ENCODE measurements at places on chromosomes 5 and 9.

GRCh38 chr5:40628407-40628806 is 51.3 kb upstream of the PTGER4 start:
- DNase-seq, result no peak

- DNase-seq, result no peak
Measured at GRCh38 chr5:115372146-115372545, 75.7 kb upstream of the CCDC112 start.

GRCh38 chr5:55544341-55544740 is 9.6 kb upstream of the PLPP1 start:
- no peak for DNase-seq

DNA sequence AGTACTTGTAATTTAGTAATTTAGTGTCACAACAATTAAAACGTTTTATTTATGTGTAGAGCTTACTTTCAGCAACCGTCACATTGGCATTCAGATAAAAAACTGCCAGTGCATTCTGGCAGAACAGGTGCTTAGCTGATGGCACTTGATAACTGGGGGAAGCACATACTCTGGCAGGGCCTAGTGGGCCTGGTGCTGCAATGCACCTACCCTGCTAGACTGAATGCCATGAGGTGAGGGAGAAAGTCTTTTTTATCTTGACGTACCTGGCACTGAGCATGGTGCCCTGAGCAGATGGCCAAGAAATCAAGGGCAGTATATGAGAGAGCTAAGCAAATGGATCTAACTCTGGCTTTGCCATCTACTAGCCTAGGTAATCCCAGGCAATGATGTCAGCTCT is 280.6 kb upstream of the EFNA5 start:
- no peak for DNase-seq

- no peak for DNase-seq
Measured at GRCh38 chr5:77824981-77825380, 48.8 kb upstream of the TBCA start.

- no peak for DNase-seq
Measured at GRCh38 chr5:103433211-103433610, 129.4 kb downstream of the NUDT12 start.

DNA sequence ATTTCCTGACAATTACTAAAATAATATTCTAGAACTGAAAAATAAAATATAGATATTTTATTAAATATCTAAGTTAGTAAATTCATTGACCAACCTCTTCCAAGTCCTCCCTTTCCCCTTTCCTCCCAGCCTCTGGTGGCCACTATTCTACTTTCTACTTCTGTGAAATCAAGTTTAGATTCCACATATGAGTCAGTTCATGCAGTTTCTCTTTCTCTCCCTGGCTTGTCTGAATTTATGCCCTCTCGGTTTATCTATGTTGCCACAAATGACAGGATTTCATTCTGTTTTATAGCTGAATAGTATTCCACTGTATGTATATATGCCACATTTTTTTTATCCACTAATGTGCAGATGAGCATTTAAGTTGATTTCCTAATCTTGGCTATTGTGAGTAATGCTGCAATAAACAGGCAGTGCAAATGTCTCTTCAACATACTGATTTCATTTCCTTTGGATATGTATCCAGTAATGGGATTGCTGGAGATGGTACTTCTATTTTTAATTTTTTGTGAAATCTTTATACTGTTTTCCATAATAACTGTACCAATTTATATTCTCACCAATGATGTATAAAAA is 52.3 kb downstream of the WDR36 start:
- DNase-seq, result no peak

DNA sequence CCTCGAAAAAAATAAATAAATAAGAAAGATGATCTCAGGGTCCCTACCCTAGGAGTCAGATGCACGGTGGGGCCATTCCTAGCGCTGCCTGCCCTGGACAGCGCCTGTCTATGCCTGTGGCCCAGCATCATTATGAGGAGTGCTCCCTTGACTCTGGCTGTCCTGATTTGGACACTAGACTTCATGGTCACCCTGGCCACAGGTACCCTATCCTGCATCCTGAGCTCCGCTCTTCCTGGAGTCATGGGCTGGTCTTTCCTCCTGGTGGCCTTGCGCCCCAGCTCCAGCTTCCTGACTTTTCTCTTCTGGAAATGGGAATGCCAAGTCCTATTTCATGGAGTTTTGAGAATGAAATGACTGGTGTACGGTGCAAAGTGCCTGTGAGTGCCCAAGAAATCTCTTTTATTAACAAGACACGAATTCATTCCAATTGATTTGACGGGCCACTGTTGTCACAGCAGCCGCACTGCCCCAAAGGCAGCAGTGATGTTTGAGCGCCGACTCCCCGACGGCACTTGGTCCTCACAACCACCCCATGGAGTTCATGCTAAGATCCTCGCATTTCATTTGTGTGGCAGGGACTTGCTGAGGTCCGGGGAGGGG is 564 bp upstream of the AIF1L start:
- DNase-seq, result no peak

GRCh38 chr5:171801839-171802238 is 16.2 kb downstream of the SMIM23 start:
- DNase-seq, result no peak

DNA sequence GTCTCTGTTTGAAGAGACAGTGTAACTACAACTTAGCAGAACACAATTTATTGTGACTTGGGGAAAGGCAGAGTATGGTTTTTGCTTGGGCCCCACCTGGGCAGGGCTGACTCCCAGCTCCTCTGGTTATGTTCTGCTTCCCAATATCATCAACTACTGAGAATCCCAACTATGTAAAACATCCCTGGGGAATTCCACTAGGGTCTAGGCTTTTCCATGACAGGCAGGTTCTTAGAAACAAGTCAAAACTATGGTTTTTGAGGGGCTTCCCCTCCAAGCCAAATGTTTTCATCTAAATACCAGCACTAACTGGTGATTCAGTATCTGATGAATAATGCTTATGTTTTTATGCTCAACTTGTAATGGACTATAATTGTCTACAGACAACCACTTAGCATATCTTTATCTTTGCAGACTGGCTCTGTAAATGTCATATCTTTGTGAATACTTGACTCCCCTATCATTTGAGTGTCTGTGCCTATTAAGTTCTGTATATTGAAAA is 409.5 kb downstream of the PDE4D start:
- DNase-seq, result no peak

DNA sequence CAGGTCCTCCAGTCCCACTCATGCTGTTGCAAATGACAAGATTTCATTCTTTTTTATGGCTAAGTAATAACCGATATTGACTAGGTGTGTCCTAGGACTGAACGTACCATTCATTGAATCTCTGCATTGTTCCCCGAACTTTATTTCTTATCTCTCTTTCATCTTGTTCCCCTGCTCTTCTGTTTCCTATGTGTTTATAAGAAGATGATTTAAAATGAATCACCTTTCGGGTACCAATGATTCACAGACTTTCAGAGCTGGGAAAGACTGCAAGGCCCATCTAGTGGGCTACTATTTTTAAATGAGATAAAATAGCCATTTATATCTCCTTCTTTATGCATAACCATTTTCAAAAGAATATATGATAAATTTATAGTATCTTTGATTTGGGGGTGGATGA is 133.0 kb downstream of the CDH18 start:
- no peak for DNase-seq

GRCh38 chr9:118529210-118529609 is 825.0 kb downstream of the TLR4 start:
- no peak for DNase-seq

- DNase-seq, result no peak
Measured at GRCh38 chr5:148206620-148207019, 3.8 kb downstream of the SPINK6 start.

DNA sequence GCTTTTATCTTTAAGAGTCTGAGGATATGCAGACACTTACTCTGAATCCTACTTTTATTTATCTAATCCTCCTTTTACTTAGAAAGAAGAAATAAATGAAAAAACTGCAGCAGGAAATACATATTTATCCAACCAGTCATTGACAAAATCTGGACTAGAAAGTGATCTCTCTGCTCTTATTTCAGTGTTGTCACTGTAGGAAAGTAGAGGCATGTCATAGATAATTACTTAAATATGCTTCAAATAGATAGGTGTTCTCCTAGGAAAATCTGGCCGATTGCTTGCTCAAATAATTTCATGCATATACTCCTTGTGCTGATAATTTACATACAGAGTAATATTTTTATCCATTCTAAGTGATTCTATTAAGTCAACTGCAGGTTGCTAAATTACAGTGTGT is 2001.9 kb upstream of the C9orf72 start:
- DNase-seq, result no peak

DNA sequence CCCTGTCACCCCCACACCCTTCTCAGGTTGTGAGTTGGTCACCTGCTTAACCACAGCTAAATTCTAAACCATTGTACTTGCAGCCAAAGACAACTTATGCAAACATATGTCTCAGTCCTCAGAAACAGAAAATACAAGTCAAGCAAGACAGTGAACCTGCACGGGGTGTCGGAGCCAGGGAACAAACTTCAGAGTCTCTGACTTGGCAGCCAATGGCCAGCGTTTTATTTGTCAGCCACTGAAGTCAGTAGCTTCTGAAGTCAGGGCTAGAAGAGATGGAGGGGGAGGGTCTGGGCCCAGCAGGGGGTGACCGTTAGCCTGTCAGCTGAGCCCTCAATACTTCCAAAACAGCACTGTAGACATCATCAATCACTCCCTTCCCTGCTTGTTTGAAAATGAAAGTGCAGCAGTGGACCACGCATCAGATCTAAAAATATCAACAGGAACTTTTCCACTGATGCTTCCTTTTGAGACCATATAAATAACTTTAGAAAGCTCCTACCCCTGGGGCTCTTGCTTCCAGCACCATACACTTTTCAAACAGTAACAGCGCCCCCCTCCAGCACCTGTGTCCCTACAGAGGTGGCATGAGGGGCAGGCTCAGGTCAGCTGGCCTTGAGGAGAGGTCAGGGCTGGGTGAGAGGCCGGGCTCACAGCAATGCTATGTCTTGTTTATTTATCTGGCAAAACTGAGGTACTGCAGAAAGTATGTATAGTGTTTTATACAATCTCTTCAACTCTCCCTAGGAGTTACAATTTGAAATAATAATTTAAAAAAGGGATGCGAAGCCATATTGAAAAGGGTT is 142.5 kb downstream of the ACER2 start:
- DNase-seq, result no peak

GRCh38 chr9:71521132-71521531 is 247.2 kb downstream of the CEMIP2 start:
- DNase-seq, result no peak

GRCh38 chr5:82045554-82046275 is 73.9 kb downstream of the ATG10 start:
- no peak for DNase-seq

DNA sequence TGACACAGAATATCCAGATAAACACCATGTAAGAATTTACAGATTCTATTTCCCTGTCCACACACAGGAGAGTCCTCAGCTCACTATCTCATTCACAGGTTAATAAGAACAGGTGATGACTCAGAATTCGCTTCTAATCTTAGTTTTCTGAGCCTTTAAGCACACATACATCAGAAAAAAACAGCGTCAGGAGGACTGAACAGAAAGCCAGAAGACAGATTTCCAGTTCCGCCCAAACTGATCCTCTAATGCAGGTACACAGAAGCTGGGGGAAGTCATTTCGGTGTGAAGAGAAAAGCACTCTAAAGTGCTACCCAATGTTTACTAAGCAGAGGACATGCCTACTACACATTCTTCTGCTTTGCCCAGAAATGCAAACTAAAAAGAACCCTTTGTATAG is 1.6 kb downstream of the CEMIP2 start:
- DNase-seq, result no peak

DNA sequence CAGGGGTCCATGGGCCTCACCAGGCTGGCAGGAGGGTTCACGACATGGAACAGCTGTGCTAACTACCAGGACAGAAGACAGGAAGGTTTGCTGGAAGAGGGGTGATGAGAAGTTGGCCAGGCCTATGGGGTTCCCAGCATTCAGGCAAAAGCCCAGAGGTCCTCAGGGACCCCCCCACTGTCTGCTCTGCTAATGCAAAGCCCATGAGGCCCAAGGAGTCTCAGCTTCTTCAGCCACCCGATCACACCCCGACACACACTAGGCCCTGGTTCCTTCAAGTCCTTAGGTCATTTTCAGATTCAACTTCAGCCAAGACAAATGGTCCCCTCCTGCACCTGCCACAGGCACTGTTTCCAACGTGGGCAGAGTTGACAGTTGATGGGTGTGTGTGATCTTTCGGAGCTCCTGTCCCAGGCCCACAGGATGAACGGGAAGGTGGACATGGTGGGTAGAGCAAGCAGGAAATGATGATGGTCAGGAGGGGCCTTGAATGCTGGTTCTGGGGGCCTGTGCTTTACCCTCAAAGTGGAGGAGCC is 20.4 kb downstream of the ADAMTS2 start:
- DNase-seq, result no peak

GRCh38 chr5:120803282-120803681 is 339.2 kb downstream of the PRR16 start:
- no peak for DNase-seq

GRCh38 chr5:154430466-154430865 is 15.3 kb upstream of the SAP30L start:
- no peak for DNase-seq

Measured in activated CD4-positive, alpha-beta T cell treated with anti-CD3 and anti-CD28 coated beads, Interleukin-2, amount 50 U/mL, for 24 hours (primary cell).